ENCODE measurements at places on chromosomes 13 and 19.

DNA sequence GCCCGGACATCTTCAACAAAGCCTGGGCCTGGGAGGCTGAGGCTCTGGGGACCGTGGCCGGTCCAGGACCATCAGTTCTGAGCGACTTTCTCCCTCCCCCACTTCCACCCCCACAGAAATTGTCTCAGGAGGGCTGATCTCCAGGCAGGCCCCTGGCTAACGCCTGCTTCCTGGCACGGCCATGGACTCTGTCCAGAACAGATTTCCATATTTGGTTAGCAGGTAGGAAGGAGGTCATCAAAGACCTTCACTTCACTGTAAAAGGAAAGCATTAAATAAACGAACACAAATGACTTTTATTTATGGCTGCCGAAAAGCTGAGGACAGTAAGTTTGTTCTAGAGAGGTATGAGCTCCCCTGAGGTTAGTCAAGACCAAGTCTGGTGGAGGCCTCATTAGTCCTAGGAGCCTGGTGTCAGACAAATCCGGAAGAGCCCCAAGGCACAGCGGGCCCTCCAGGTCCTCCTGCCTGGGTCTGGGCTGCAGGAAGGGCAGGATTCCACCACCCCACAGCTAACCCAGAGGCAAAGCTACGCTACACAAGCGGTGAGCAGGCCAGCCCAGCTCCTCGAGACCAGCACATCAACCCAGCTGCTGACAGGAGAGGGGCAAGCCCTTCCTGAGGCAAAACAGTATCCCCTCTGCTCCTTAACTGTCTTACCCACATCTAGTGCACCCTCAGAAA, 4.6 kb upstream of the PLPP2 start:
- no peak for DNase-seq

GRCh38 chr19:19514215-19514657, 1.1 kb downstream of the TSSK6 start:
- DNase-seq = no peak

DNA sequence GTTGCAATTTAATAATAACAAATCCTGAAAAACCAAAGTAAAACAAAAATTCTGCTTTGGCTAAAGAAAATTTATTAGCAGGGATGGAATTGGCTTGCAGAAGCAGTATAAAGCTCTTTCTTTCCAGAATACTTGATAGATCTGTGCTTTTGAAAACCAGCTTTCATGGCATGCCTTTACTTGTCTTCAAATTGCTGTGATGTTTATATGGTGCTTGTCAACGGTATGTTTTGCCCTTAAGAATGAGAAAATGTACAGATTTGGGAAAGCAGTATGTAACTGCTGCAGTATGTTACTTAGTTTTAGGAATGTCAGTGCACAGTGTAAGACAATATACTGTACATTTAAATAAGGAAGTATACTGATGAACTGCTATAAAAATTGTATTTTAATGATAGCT, 120.8 kb upstream of the PCDH20 start:
- DNase-seq = no peak

- peak; percentile 44 for DNase-seq
Measured at GRCh38 chr13:76903544-76904162, 17.4 kb upstream of the KCTD12 start.

DNA sequence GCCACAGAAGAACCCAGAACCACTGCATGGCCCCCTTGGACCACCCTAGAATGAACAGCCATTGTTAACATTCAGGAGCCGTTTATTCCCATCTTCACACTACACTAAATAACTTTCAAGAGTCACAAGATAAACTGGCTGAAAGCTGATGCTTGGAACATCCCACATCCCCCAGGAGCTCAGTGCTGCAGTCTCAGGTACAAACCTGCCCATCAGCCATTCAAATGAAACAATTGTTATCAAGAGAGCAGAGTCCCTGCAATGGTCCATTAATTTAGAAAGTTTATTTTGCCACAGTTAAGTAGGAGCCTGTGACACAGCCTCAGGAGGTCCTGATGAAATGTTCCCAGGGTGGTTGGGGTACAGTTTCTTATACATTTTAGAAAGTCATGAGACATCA, 123.8 kb upstream of the ZNF91 start:
- no peak for DNase-seq

GRCh38 chr13:114258589-114258988, 22.8 kb upstream of the UPF3A start:
- DNase-seq = no peak

- no peak for DNase-seq
Measured at GRCh38 chr13:36796052-36796451, 23.0 kb upstream of the RFXAP start.

GRCh38 chr13:78238911-78239310, 320.3 kb upstream of the EDNRB start:
- DNase-seq = no peak

GRCh38 chr19:18278521-18279265, 2.7 kb downstream of the JUND start:
- DNase-seq = no peak

DNA sequence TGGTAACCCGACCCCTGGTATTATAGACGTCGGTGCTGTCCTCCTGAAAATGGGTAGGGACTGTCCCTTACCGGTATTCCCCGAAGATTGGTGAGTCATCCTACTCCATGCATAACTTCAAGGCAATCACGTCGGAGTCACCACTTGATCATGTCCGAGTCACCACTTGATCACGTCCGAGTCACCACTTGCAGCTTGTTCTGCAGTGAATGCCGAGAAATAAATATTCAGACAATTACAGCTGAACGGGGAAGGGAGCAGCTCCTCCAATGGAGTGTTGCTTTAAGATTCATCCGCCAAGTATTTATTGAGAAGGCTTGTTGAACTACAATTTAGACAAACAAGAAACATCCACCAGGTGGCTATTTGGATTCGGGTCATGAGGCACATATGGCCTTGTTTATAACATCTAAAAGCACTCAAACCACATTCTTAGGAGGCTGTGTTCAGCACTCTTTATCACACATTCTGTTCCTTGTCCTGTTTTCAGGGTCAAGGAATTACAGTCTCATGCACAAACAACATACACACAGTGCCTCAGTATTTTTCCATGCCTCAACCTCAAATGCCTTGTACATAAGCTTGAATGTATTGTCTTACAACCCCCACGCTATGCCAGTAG, 43.1 kb downstream of the ZNF726 start:
- no peak for DNase-seq

DNA sequence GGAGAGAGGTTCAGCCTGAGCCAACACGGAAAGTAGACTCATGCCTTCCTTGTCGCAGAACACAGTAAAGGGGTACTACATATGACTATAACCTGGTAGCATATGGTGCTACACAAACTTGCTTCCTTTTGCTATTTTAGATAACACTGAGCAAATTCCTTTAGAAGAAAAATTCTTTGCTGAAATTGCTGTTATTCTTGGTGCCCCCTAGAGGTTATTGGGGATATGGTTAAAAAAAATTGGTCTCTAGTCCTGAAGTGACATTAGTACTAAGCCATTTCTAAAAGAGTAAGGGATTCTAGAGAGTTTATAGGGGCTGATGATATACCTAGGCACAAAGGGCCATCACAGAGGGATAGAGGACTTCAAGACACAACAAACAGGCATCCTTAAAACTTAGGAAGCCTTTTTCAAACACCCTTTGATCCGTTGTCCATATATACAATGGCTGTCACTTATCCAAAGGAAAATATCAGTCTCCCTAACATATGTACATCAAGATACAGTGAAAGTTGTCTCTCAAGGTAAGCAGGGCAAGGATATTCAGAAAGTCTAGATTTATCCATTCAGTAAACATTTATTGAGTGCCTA, 13.9 kb upstream of the HS6ST3 start:
- no peak for DNase-seq

- no peak for DNase-seq
Measured at GRCh38 chr13:97136418-97136817, 85.7 kb upstream of the MBNL2 start.

GRCh38 chr13:77919921-77920294, 1.3 kb upstream of the EDNRB start:
- DNase-seq = no peak

DNA sequence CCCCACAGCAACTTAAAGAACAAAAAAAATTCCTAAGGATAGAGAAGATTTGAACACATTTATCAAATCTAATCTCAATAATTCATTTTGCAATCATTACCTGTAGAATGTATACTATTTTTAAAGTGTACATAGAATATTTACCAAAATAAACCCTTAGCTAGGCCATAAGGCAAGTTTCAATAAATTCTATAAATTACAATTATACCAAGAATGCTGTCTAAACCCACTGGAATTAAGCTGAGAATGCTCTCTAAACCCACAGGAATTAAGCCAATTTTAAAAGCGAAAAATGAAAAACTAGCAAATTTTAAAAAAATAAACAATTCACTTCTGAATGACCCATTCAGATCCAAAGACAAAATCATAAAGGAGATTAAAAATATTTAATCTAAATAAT, 540.4 kb upstream of the NBEA start:
- no peak for DNase-seq

- DNase-seq = peak; percentile 90
Measured at GRCh38 chr13:49996161-49996915, 504 bp upstream of the TRIM13 start.

- no peak for DNase-seq
Measured at GRCh38 chr13:87426742-87427141, 244.4 kb upstream of the SLITRK5 start.

- DNase-seq = no peak
Measured at GRCh38 chr13:75135325-75135825, 346.6 kb downstream of the TBC1D4 start.

DNA sequence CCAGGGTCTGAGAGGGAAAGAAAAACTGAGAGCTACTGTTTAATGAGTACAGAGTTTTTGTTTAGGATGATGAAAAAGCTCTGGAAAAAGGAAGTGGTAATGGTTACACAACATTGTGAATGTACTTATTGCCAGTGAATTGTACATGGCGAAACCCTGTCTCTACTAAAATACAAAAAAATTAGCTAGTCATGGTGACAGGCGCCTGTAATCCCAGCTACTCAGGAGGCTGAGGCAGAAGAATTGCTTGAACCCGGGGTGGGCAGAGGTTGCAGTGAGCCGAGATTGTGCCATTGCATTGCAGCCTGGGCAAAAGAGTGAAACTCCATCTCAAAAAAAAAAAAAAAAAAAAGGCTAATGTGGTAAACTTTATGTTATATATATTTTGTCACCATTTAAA, 96.3 kb downstream of the VWA8 start:
- DNase-seq = no peak

DNA sequence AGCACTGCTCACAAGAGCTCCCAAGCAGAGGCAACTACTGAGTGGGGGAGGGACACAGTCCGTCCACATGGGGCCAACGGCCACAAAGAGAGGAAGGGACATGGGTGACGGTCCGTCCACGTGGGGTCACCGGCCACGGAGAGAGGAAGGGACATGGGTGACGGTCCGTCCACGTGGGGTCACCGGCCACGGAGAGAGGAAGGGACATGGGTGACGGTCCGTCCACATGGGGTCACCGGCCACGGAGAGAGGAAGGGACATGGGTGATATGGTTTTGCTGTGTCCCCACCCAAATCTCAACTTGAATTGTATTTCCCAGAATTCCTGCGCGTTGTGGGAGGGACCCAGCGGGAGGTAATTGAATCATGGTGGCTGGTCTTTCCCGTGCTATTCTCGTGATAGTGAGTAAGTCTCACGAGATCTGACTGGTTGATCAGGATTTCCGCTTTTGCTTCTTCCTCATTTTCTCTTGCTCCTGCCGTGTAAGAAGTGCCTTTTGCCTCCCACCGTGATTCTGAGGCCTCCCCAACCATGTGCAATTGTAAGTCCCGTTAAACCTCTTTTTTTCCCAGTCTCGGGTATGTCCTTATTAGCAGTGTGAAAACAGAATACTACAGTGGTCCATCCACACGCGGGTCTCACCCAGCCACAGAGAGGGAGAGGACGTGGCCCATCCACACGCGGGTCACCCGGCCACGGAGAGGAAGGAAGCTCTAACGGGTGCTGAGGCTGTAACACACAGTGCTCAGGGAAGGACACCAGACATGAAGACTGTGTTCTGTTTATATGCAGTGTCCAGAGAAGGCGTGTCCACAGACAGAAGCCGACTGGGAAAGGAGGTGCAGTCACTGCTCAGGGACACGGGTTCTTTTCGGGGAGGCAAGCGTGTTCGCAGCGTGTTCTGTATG, 48.5 kb downstream of the GAS6 start:
- no peak for DNase-seq

Data from NK-92 treated with Interleukin-12 subunit alpha and Interleukin-12 subunit beta, amount 100 ng/mL, for 24 hours (cell line).